Fibroblast of skin of right quadriceps (primary cell): ENCODE measurements at places on chromosomes 2 and 18.

DNA sequence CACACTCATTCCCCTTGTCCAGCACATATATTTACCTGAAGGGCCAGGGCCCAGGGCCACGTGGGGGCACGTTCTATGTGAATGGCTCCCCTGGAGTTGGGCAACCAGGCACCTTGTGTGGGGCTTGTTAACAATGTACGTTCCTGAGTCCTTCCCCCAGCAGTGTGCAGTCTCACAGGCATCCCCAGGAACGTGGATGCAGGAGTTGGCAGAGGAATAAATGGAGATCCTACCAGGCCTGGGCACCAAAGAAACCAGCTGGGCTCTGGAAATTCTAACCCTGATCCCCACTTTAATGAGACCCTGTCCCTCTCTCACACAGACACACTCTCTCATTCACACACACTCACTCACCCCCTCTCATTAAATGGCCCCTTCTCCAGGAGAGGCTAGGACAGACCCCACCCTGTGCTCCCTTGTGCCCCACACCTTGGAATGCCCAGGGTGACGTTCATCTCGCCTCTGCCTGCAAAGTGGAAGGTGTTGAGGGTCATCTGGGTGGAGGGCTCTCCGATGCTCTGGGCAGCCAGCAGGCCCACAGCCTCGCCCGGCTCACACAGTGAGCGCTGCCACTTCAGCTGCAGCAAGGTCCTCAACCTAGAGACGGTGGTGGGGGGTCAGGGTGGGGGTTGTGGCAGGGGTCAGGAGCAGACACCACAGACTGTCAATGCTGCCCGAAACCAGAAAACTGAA lies 65.6 kb downstream of the POLR1A start:
- DNase-seq = no peak

DNA sequence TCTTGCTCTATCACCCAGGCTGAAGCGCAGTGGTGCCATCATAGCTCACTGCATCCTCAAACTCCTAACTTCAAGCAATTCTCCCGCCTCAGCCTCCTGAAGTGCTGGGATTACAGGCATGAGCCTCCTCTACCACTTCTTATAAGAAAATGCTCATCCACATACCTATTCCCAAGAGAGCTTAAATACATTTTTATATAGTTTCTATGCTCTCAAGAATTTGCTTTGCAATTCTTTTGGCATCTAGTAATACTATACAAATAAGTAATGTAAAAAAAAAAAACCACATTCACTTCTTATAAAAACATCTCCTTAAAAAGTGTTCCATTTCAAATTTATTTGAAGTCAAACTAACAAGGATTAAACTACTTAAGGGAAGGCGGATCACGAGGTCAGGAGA lies 197.3 kb downstream of the DNAH7 start:
- peak; percentile 68 for DNase-seq

GRCh38 chr2:201795607-201796477 lies 10.5 kb upstream of the CDK15 start:
- DNase-seq = peak; percentile 70

GRCh38 chr18:48922226-48922800 lies 28.5 kb downstream of the SMAD7 start:
- no peak for DNase-seq

DNA sequence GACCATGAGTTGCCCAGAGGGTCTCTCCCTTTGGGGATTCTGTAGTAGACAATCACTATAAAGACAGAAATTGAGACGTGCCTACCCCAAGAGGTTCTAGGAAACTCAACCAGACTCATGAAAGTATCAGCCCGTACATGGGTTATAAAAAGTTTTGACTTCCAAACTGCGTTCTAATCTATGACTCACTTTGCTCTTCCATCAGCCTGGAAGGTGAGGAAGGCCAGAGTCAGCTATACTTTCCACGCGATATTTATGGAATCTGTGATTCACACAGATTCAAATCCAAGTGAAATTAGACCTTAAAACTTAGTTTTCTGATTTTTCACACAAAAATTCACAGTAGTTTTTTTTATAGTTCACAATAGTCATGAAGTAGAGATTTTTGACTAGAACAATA lies 7.7 kb upstream of the LYPD1 start:
- DNase-seq = peak; percentile 77

- DNase-seq = peak; percentile 97
These were observed 35.6 kb downstream of the TWIST2 start for GRCh38 chr2:238883421-238883901.

- DNase-seq = peak; percentile 85
These were observed 19.2 kb upstream of the SIGLEC15 start for GRCh38 chr18:45806226-45806625.

DNA sequence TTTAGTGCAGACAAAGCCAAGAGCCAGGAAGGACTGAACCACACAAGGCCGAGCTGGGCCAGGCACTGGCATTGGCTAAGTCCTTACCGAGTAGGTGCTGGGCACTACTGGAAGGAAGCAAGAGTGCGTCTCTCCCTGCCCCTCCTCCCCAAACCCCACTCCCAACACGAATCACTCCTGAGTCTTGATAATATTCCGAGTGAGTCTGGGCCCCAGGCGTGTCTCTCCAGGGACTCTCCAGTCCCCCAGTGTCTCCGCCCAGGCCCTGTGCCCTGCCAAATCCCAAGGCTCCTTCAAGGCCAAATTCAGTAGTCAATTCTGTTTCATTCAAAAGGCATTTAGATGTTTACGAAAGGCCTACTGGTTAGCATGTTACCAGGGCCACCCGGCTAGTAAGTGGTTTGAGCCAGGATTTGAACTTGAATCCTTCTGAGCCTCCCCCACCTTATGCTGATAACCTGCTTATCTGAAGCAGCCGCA lies 82.8 kb downstream of the GLI2 start:
- peak; percentile 93 for DNase-seq

- peak; percentile 4 for DNase-seq
These were observed 119.1 kb upstream of the SCN1A start for GRCh38 chr2:166246901-166247300.

- DNase-seq = peak; percentile 66
These were observed 27.5 kb downstream of the SP100 start for GRCh38 chr2:230443541-230443940.

- peak; percentile 95 for DNase-seq
These were observed 120.9 kb upstream of the COL3A1 start for GRCh38 chr2:188853307-188853706.

GRCh38 chr2:190933361-190933760 lies 52.7 kb downstream of the GLS start:
- DNase-seq = no peak

- no peak for DNase-seq
These were observed 175.2 kb upstream of the HS6ST1 start for GRCh38 chr2:128493880-128494279.

GRCh38 chr2:190023860-190024259 lies 38.7 kb downstream of the MSTN start:
- DNase-seq = peak; percentile 37

DNA sequence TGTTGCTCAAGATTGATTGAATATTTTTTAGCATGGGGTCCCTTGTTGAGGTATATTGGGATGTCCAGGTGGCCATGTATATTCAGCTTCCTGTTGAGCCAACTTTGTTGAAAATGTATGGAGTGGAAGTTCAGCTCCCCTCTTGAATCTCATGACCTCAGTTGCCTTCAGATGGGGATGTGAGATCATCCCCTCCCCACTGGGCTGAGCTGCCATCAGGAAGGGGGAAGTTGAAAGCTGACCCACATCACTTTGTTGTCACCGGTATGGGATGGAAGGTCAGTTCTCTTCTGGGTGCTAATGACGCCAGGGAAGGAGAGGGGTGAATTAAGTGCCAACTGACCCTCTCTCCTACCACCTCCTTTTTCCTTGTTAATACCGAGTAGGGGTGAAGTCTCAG lies 33.9 kb downstream of the ACOXL start:
- DNase-seq = no peak

GRCh38 chr2:189641002-189641401 lies 20.3 kb upstream of the ASNSD1 start:
- no peak for DNase-seq

DNA sequence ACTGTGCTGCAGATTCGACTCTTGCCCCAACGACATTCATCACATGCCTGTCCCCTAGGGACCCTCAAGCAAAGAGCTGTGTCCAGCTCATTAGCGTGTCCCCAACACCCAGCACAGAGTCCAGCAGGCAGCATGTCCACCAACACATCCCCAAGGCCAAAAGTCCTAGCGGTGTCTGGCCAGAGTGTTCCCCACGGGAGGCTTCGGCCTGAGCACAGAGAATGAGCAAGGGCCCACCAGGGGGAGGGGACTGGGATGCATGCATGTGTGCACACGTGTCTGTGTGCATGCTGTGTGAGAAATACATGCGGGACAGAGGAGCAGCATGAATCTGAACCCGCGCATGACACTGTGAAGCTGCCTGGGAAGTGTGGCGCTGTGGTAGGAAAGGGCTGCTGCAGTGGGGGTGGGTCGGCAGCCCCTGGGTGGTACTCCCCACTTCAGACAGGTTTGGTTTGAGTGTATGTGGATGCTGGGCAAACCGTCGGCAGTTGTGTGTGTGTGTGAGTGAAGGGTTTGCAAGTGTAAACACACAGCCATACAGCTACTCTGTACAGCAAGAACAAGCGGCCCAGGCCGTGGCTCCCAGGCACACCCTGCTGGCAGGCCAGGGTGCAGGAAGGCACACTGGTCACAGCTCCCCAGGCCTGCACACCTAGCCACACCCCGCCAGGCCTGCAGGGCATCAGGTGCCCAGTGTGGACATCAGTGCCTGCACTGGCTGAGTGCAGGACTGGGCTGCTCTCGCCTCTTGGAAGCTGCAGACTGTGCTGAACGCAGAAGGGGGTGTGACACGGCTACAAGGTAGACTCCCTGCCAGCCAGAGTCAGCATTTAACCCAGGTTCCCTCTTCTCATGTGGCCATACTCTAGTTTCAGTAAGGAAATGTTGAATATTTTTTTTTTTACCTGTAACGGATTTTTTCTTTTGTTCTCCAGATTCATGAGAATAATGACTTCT lies 19.5 kb upstream of the HES6 start:
- no peak for DNase-seq

DNA sequence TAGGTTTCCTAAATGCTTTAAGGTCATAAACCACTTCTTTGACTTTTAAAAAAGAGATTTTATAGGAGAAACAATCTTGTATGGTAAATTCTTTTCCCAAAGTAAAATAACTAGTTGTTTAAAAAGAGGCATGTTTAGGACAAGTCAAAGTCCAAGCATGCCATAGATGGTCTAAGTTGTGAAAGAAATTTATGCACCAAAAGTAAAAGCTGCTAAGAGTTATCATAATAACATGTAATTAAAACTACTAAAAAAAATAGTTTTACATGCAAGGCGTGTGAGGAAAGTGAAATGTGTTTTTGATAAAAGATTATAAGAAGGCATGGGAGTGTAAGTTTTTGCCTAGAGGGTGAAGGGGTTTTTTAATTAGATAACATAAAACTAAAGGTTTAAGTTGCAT lies 22.5 kb downstream of the FAM210A start:
- DNase-seq = peak; percentile 20

- DNase-seq = no peak
These were observed 73.6 kb downstream of the VWA3B start for GRCh38 chr2:98160554-98160953.

- no peak for DNase-seq
These were observed 108.2 kb downstream of the TDRD15 start for GRCh38 chr2:21231985-21232384.

DNA sequence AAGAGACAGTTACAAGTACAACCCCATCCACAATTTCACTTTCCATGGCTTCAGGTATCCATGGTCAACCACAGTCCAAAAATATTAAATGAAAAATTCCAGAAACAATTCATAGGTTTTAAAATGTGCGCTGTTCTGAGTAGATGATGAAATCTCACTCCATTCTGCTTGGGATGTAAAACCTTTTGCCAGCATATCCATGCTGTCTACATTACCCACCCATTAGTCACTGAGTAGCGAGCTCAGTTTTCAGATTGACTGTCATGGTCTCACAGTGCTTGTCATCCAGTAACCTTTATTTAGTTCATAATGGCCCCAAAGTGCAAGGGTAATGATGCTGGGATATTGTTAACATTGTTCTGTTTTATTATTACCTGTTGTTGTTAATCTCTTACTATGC lies 40.5 kb downstream of the SMAD4 start:
- DNase-seq = peak; percentile 88

DNA sequence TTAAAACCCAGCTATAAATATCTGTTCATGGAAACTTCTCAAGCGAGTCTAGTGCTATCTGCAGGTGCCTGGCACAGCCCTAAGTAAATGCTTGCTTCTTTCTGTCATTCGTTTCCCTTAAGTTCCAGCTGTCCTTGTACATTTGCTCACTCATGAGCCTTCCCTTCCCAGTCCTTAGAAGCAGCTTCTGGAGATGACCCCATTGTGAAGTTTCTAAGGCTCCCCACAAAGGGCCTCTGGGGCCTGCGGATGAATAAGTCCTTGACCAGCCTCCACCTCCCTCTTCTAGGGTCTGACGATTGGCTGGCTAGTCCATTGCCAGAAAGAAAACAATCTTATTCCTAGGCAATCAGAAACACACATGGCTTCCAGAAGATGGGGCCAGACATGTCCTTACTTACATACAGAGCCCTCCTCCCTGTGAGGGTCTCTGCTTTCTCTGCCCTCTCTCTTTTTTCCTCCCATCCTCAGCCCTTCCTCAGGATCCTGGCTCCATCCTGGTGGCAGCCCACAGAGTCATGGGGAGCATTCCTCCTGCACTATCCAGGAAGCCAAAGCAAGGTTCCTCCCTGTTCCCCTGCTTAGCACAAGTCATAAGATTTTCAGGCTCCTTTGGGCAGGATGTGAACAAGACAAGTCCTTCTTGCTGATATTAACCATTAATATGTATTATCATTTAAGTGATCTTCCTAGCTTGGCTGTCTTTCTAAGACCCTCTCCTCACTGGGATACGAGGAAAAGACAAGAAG lies 87.3 kb downstream of the TNFRSF11A start:
- no peak for DNase-seq

- peak; percentile 11 for DNase-seq
These were observed 144.8 kb downstream of the ZNF804A start for GRCh38 chr2:184743096-184743495.

DNA sequence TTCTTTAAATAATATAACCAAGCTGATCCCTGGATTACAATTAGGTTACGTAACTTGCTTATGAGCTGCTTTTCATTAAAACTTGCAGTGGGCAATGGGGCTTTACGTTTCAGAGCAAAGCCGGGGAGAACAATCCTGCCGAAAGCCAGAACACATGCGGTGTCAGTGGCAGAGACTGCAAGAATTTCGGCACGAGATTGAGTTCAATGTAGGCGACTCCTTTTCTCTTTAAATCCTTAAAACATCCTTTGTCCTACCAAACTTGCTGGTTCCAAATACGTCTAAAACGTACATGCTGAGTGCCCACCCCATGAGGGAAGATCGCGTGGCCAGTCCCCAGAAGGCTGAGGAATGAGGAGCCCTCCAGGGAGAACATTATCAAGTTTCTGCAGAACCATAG lies 36.8 kb upstream of the NCOA1 start:
- peak; percentile 73 for DNase-seq

- DNase-seq = no peak
These were observed 850.4 kb upstream of the FSHR start for GRCh38 chr2:50004667-50005066.
